Activated CD4-positive, alpha-beta T cell treated with anti-CD3 and anti-CD28 coated beads, Interleukin-2, amount 10 ng/mL, durations not matched to agents 7 days and 5 days (primary cell): ENCODE measurements at places on chromosomes 13 and 19. TPM values are rescaled to one million over a fixed set of nuclear protein-coding genes. Genes with fewer than 3 reads are reported as not detected.

Gene TMEM145
- total RNA-seq: not detected

DNA sequence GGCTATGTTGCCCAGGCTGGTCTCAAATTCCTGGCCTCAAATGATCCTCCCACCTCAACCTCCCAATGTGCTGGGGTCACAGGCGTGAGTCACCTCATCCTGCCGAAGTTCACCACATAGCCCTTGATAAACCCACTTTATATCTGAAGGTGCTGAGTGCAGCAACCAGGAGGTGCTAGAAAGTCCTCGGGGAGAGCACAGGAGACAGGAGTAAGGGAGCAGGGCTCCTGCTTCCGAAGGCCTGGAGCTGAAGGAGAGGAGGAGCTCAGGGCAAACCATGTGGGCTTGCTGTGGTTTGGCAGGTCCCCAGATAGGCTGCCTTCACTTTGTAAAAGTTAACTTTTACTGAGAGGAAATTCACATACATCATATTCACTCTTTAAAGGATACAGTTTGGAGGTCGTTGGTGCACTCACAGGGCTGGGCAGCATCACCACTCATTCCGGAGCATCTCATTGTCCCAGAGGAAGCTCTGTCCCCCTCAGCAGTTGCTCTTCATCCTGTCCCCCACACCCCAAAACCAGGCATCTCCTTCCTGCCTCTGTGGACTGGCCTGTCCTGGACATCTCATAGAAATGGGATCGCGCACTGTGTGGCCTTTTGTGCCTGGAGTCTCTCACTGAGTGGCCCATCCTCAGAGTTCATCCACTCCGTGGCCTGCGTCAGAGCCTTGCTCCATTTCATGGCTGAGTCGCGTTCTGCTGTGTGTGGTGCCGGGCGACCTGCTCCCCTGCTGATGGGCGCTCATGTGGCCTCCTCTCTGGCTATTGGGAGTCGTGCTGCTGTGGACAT, 49.5 kb downstream of the KDM4B start:
- H3K4me1 ChIP-seq: peaks cover 8% of the 10 kb centered on the region
- H3K27me3 ChIP-seq: no peaks in the 10 kb centered on the region
- H3K4me3 ChIP-seq: no peak overlapping the region
- peaks cover 3% of the 10 kb centered on the region for H3K36me3 ChIP-seq

GRCh38 chr13:105345730-105346129, 1189.7 kb downstream of the EFNB2 start:
- H3K27me3 ChIP-seq: no peaks in the 10 kb centered on the region
- no peaks in the 10 kb centered on the region for H3K4me1 ChIP-seq
- no peak overlapping the region for H3K4me3 ChIP-seq

- H3K4me1 ChIP-seq: peaks cover 58% of the 10 kb centered on the region
- H3K36me3 ChIP-seq: peaks cover 39% of the 10 kb centered on the region
- peak overlapping the region; percentile 64 for H3K27ac ChIP-seq
- H3K27me3 ChIP-seq: no peaks in the 10 kb centered on the region
- no peak for DNase-seq
Measured at GRCh38 chr19:49573009-49573408, 7.3 kb downstream of the NOSIP start.

- no peak overlapping the region for H3K4me3 ChIP-seq
- DNase-seq: no peak
- H3K4me1 ChIP-seq: no peaks in the 10 kb centered on the region
- H3K27me3 ChIP-seq: no peaks in the 10 kb centered on the region
- peaks cover 2% of the 10 kb centered on the region for H3K36me3 ChIP-seq
Measured at GRCh38 chr19:22446605-22447004, 24.5 kb upstream of the ZNF98 start.

DNA sequence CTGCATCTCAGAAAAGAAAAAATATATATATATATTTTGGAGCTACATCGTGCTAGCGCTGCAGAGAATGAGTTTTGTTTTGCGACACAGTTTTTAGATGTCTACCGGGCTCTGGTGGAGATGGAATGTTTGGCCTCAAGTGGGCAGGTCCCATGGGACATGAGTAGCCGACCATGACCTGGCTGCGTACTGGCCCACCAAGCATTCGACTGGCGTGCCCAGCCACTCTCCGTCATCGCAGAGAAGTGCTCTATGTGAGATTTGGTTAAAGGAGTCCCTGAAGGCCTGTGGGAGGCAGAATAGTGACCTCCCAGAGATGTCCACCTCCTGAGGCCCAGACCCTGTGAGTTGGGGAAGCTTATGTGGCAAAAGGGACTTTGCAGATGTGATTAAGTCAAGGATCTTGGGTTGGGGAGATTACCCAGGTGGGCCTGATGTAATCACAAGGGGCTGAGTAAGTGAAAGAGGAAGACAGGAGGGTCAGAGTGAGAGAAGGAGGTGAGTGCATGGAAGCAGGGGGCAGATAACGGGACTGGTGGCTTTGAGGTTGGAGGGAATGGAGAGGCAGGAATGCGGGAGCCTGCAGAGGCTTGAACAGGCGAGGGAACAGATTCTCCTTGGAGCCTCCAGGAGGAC, 821 bp upstream of the LILRB4 start:
- no peaks in the 10 kb centered on the region for H3K4me1 ChIP-seq
- H3K27ac ChIP-seq: no peak overlapping the region
- H3K27me3 ChIP-seq: peaks cover 13% of the 10 kb centered on the region
- no peak overlapping the region for H3K4me3 ChIP-seq
- no peaks in the 10 kb centered on the region for H3K36me3 ChIP-seq
